ENCODE measurements at places on chromosomes 2 and 18.

DNA sequence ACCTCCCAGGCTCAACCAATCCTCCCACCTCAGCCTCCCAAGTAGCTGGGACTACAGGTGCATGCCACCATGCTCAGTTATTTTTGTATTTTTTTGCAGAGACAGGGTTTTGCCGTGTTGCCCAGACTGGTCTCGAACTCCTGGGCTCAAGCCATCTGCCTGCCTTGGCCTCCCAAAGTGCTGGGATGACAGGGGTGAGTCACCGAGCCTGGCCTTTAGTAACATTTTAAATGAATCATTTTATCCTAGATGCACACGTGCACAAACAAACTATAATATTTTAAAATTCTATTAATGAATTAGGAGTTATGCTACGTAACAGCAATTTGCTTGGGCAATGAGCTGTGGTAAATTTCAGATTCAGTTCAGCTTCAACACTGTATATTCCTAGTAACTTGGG, 862.5 kb upstream of the ID2 start:
- DNase-seq = no peak

GRCh38 chr2:144027593-144027992, 492.3 kb downstream of the ZEB2 start:
- no peak for DNase-seq

DNA sequence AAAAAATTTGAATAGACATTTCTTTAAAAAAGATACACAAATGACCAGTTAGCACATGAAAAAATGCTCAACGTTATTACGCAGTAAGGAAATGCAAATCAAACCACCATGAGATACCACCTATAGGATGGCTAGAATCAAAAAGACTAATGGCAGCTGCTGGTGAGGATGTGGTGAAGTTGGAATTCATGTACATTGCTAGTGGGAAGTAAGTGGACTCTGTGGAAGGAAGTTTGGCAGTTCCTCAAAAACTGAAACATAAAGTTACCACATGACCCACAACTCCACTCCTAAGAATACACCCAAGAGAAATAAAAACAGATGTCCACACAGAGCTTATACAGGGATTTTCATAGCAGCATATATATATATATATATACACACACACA, 51.2 kb downstream of the MBP start:
- DNase-seq = no peak

GRCh38 chr18:42105394-42105793, 150.4 kb downstream of the PIK3C3 start:
- no peak for DNase-seq

GRCh38 chr2:241925821-241926441, 56.4 kb downstream of the RTP5 start:
- no peak for DNase-seq

- DNase-seq = no peak
These were observed 31.6 kb upstream of the WDR75 start for GRCh38 chr2:189409647-189410046.

DNA sequence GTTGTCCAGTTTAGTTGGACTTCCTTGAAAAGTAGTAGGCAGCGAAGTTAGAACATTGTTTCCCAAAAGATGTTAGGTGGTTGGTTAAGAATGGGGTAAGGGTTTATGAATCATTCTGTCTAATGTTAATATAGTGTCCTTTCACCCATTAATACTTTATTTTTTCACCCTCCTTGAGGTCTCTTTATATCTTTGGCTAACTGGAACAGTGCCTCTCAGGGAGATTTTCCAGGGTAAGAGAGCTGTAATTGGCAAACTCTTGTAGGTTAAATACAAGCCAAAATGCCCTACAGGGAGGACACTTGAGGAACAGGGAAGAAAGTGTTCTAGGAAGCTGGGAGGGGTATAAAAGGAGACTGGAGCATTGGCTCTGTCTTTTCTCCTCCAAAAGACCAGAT, 22.3 kb downstream of the C18orf63 start:
- no peak for DNase-seq

DNA sequence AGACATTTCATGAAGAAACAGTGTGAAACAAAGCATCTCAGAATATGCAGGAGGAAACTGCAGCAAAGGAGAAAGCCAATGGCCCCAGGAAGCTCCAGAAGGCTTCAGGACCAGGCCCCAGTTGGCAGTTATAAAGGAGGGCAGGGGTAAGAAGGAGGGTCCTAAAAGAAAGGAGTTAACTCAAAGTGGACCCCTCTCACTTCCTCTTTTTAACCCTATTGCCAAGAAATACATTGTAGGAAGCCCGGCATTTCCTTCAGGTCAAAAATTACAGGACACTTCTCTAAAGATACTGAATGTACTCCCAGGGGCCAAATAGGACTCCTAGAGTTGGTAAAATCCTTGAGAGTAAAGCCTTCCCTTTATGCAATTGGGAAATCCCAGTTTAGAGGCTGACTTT, 77.1 kb upstream of the TGFA start:
- DNase-seq = no peak

DNA sequence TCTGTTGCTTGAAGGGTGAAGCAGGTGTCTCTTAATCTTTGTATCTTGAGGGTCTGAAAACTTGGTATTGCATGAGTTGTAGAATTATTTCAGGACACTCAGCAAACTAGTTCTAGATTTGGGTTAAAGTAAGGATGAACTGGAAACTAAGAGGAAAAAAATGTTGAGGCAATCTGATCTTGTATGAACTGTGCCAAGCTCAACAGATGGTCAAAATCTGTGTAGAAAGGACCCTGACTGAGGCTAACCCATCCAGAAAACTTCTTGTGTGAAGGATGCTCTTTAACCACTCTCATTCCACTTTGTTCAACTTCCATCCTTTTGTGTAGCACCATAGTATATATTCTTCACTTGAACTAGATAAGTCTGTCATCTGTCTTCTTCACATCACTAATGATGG, 861.7 kb downstream of the SLC4A3 start:
- DNase-seq = no peak

GRCh38 chr2:163681745-163682144, 54.1 kb downstream of the FIGN start:
- DNase-seq = no peak

GRCh38 chr2:48319863-48320262, 210.1 kb upstream of the STON1 start:
- DNase-seq = no peak

DNA sequence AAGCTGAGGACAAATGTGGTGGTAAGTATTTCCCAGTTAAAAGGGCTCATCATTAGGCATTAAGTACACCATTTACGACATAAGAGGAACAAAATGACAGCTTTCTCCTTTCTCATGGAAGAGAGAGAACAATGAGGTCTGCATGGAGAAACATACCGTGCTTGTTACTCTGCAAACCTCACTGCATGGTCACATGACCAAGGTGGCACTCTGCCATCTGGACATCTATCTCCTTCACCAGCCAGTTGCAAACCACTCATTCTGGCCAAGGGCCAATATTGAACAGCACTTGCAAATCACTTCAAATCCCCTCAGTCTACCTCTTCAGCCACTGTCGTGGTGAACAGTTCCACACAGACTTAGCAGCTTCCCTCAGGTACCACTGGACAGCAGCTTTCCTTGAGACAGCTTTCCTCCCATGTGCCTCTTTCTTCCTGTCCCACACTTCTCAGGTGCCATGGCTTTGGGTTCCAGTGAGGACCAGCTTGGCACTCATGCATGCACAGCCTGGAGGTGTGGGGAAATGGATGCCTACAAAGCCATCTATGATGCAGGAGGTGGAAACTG, 29.5 kb upstream of the DPP4 start:
- DNase-seq = no peak

DNA sequence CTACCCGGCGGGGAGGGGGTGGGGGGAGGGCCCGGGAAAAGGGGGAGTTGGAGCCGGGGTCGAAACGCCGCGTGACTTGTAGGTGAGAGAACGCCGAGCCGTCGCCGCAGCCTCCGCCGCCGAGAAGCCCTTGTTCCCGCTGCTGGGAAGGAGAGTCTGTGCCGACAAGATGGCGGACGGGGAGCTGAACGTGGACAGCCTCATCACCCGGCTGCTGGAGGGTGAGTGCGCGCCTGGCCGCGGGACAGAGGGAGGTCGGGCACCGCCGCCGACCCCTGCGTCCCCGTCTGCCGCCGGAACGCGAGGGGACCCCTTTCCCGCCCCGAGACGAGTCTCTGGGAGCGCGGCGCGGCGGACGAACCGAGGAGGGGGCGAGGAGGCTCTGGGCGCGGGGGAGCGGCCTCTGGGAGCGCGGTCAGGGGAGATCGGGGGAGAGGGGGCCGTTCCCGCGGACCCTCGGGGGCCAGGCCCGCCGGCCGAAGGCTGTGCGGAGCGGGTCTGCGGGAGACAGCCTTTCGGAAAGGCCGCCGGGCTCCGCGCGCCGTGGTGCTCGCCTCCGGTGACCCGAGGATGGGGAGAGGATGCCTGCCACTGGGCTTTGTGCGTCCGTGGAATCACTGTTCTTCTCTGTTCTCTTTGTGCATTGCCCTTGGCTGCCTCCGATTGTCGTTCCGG, 463 bp downstream of the PPP1CB start:
- peak; percentile 31 for DNase-seq

DNA sequence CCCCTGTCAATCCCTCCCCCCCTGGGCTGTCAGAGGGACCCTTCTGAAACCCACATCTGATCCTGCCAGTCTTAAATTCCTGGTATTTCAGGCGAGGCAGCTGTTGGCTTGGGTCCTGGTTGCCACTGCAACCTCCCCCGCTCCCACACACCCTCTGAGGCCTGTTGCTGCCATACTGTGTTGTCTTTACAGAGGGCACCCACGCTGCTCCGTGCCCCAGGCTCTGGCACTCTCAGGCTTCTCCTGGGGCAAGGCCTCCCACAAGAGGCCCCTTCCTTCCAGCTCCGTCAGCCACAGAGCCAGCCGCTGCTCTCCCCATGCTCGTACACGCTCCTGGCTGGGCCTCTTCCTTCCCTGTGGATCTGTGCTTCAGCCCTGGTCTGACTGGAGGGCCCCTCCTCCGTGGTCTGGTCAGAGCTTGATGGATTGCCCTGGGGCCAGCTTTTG, 8.6 kb downstream of the CABLES1 start:
- no peak for DNase-seq

DNA sequence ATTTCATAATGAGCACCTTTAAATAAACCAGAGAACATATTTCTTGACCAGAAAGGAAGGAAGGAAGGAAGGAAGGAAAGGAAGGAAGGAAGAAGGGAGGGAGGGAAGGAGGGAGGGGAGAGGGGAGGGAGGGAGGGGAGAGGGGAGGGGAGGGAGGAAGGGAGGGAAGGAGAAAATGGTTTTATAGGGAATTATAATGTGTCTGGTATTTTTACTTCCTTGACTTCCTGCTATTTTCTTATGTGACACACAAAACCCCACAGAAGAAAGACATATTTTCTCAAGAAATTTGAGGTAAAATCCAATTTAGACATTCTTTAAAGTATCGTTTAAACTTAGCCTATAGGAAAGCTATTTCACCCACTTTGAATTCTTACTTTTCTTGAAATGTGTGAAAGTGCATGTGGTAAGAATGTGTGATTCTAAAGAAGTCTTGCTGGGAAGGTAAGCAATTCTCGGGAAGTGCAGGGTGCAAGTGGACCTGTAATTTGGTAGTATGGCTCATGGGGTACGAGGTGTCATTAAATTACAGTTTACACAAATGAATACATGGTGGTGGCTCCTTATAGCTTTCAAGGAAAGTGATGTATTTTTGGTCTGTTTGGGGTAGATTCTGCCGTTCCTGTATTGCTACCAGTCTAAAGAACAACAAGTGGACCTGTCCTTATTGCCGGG, 18.0 kb downstream of the RNF125 start:
- no peak for DNase-seq

- DNase-seq = no peak
These were observed 77.8 kb downstream of the BCL2 start for GRCh38 chr18:63241760-63242159.

GRCh38 chr2:69062307-69062962, 49.5 kb downstream of the ANTXR1 start:
- no peak for DNase-seq

DNA sequence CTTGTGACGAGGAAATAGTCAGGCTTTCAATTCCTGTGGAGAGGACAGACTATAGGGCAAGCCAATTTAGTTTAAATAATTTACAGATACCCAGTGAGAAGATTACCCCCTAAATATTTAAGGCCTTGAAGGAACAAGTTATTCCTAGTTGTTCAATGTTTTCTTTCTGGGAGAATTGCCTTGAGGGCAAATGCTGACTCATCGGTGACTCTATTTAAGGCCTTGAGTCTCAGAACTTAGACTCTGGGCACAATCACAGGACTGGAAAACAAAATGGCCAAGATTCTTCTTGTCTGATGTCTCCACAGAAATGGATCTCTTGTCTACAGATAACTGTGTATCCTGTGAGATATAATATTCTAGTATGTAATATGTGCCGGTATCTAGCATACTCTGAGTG, 467.1 kb downstream of the SUCLG1 start:
- no peak for DNase-seq

DNA sequence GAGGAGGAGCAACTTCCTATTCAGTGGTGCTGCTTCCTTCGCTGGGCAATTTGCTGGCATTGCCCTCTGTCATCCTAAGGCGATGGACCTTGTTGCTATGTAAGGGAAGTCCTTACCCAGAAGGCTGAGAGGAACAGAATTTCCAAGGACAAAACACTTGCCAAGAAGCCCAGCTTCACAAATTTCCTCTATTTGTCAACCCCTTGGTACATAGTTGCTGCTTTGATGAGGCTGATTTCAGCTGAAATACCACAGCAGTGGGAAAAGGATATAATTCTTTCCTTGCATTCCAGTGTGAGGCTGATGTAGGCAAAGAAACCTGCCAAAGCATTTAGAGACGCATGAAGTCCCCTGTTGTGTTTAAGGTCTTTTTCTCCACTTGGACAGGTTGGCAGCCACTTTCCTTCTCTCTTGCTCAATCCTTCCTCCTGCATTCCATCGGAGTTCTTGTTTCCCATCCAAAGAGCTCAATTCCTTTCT, 16.4 kb upstream of the ST3GAL5 start:
- no peak for DNase-seq

DNA sequence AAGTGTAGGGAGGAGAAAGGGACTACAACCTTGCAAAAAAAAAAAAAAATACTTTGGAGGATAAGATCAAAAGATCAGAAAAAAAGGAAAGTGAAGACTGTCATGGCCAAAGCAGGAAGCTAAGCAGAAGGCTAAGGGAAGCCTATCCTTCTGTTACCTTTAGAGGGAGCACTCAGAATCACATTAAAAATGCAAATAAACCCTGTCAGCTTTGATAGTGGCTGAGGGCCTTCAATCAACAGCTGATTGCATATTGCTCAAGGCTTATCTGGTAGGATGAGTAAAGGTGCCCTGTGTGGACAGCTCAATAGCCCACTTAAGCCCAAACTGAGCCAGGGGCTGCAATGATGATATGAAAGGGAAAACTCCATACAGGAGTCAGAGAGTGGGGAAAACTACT, 1021.2 kb downstream of the LRP1B start:
- no peak for DNase-seq

DNA sequence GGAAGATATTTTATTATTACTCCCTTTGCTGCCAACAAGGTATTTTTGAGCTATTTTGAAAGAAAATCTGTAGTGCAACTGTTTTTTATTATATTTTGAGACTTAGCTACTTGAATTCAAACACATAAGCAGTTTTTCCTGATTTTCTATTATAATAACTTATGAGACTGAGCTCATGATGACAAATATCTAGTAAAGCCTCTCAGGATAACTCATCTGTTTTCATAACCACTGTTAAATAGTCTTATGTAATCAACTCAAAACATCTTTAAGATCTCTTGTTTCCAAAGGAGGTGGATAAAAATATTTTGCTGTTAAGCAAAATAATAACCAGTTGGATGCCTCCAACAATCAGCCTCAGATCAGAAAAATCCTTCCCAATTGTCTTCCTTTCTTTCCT, 21.9 kb upstream of the PPP1CB start:
- no peak for DNase-seq
